ENCODE measurements at places on chromosomes 7 and 10.

- no peak for DNase-seq
Measured at GRCh38 chr10:15088428-15089261, at the start of gene ACBD7. TSS of gene ACBD7 (minus strand) at chr10:15088776. CDS start at chr10:15088728, 48 bp downstream.

- no peak for DNase-seq
Measured at GRCh38 chr10:86849181-86849894, 92.9 kb downstream of the BMPR1A start.

DNA sequence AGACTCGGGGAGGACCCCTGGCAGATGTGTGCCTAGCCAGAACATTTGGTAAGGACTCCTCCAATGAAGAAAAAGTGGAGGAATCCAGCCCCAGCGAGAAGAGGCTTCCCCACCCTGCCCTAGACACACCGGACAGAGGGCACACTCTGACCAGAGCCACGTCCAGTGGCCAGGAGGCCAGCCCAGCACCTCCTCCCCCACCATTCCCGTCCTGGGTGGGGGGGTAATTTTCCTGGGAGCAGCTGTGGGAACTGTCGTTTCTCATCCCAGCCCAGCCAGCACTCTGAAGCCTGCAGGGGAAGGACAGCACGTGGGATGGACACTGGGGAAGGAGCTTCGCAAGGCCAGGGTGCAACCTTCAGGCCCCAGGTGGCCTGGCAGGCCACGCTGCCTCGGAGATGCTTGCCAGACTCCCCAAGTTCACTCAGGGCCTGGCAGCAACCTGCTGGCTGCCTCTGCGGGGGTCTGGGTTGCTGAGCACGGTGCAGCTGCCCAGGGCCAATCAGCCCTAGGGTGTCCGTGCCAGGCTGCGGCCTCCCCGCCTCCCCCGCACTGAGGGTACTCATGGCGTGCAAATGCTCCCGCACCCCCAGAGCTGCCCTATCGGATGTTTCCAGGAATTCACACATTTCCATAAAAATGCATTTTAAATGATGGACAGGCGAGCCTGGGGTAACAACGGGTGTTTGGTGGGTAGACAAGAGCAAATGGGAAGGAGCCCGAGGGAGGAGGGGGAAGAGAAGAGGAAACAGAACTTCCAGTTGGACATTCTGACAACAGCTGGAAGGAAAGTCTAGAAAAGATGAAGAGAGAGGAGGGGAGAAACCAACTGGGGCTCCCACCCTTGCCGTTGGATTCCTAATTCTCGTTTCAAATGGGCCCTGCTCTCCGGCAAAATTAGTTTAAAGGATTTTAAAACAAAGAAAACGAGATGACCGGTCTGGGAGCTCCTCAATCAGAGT, 1.9 kb upstream of the EN2 start:
- no peak for DNase-seq

- DNase-seq, result no peak
Measured at GRCh38 chr10:122875843-122876466, 3.4 kb downstream of the FAM24B start.

- DNase-seq, result no peak
Measured at GRCh38 chr7:43112459-43112940, at the start of gene HECW1. TSS of gene HECW1 (plus strand) at chr7:43112647. CDS start at chr7:43243906, 131,259 bp downstream.

- no peak for DNase-seq
Measured at GRCh38 chr7:152668975-152669374, 7.0 kb downstream of the XRCC2 start.

GRCh38 chr10:66218981-66219587, 706.8 kb upstream of the LRRTM3 start:
- no peak for DNase-seq

All from AG04449 (cell line).